ENCODE measurements at places on chromosomes 2 and 18. TPM values are rescaled to one million over a fixed set of nuclear protein-coding genes. Genes with fewer than 3 reads are reported as not detected.
A peak's percentile ranks its signal among the peaks of the same experiment; 100 is the strongest.

DNA sequence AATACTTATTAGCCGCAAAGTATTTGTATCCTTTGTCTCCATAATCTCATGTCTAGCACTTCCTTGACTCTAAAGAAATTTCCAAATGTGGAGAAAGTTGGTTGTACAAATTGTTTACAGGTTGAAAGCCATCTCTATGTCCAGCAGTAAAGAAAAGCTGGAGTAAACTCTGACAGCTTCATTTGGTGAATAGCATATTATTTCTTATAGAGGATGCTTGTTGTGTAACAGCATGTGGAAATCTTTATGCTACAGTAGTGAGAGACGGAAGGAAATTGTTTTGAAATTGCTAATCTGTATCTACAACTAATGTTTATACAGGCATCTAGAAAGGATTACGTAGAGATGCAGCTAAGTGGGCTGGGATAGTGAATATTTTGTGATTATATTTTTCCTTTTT, 78.5 kb downstream of the UGGT1 start:
- DNase-seq: no peak

GRCh38 chr2:104375206-104375605, 478.7 kb upstream of the POU3F3 start:
- no peak for DNase-seq

RAB6C gene
- 0.24 TPM for polyA plus RNA-seq

HOXD1 gene
- polyA plus RNA-seq: 2.6 TPM

DNA sequence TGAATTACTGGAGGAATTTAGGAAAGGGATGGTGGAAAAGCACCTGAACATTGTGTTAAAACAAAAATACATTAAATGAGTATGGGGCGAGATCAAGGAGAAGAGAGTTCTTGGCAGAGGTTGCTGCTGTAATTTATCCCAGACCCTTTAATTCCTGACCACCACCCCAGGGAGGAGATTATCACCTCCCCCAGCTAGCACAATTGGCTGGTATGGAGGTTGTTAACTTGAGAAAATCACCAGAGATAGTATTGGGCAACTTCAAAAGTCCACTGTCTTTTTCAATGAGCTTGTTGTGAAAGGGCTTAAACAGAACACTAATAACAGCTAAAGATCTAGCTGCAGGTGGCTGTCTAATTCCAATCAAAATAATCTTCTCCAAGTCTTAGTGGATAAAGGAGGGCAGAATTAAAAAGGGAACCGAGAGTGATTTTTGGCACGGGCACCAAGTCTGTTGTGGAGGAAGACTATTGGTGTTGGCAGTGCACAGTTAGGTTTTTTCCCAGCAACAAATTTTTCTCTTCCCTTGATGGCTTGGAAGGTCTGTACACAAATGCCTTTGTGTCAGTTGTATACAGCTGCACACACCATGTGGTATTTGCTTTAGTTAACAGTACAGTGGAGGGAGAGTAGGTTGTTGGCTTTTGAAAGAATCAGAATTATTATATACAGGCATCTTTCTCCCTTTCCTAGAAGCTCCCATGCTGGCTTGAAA, 289.5 kb downstream of the SLC4A3 start:
- DNase-seq: no peak

- no peak for DNase-seq
Observed at GRCh38 chr2:135851858-135852257, 14.9 kb upstream of the LCT start.

- DNase-seq: no peak
Observed at GRCh38 chr18:54740136-54740846, 88.0 kb upstream of the RAB27B start.

GRCh38 chr2:137118140-137118539, 352.8 kb downstream of the THSD7B start:
- DNase-seq: no peak

- DNase-seq: peak; percentile 90
Observed at GRCh38 chr2:231056453-231057416, at the start of gene PSMD1. Gene PSMD1, plus strand, starts transcription at chr2:231056867. Its CDS starts 159 bp downstream, at chr2:231057026.

MAP2 gene
- 10.5 TPM for polyA plus RNA-seq

GRCh38 chr18:62525608-62526007, 2.8 kb downstream of the ZCCHC2 start:
- no peak for DNase-seq

HOXD10 gene
- polyA plus RNA-seq: 0.24 TPM

CTNNA2 gene
- polyA plus RNA-seq: 0.52 TPM

DNA sequence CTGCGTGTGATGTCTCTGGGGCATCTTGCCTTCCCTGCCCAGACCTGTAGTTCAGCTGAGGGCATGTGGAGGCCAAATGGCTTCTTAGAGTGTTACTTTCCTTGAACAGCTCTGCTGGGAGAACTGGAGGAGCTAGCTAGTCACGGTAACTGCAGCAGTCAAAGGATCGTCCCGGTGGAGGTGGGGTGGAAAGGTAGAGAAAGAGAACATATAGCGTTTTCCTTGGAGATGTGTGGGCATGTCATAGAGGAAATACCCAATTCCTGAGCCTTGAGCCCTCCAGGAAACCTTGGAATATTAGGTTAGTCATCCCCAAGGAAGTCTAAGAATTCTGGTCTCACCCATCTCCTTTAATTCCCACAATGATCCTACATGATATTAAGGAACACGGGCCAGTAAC, 33.5 kb upstream of the IL37 start:
- DNase-seq: no peak

LYPD6B gene
- polyA plus RNA-seq: not detected

DNA sequence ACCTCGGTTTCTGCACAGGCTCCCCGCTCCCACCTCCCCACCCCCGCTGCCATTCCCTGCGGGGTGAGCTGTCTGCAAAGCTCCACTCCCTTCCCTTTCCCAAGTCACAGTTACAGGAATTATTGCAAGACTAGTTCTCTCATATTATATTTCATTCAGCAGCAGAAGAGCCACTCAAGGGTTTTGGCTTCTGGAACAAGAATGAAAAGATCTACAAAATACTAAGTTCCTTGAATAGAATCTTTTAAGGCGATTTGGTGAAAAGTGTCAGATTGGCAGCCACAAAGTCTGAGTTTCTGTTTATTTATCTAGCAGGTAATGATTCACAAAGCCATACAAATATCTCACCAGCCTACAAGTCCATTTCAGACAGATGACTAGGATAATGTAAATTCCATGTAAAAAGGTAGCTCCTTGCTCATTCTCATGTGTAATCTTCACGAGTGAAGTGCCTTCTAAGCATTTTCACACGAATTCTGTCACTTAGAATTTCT, 221.9 kb upstream of the RBBP8 start:
- DNase-seq: no peak

DNA sequence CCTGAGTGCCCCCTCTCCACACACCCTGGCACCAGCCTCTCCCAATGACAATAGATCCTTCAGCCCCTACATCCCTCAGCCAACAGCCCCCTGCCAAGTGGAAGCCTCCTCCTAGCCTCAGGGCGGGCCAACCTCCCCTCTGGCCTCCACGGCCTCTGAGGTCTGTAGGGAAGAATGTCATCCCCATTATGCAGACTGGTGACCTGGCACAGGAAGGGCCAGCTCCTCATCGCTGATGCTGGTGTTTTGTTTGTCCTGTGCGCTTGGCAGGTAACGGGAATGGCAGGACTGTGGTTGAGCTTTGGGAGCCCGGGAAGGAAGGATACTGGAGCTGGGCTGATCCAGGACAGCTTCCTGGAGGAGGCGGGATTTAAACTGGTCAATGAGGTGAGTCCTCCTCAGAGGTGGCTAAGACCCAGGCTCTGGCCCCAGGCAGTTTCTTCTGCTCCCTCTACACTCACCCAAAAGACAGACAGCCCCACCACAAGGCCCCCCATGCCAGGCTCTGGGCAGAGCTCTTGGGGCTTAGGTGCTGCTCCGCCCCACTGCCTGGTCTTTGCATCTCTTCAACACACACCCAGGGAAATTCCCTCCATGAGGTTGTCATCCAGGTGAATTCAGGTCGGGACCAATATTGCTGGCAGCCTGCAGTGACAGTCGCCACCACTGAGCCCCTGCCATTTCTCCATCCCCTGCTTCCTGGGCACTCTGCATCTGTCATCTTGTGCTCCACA, 75.2 kb upstream of the SMAD7 start:
- DNase-seq: no peak

GRCh38 chr18:34959211-34959829, 81.9 kb upstream of the MAPRE2 start:
- no peak for DNase-seq

DNA sequence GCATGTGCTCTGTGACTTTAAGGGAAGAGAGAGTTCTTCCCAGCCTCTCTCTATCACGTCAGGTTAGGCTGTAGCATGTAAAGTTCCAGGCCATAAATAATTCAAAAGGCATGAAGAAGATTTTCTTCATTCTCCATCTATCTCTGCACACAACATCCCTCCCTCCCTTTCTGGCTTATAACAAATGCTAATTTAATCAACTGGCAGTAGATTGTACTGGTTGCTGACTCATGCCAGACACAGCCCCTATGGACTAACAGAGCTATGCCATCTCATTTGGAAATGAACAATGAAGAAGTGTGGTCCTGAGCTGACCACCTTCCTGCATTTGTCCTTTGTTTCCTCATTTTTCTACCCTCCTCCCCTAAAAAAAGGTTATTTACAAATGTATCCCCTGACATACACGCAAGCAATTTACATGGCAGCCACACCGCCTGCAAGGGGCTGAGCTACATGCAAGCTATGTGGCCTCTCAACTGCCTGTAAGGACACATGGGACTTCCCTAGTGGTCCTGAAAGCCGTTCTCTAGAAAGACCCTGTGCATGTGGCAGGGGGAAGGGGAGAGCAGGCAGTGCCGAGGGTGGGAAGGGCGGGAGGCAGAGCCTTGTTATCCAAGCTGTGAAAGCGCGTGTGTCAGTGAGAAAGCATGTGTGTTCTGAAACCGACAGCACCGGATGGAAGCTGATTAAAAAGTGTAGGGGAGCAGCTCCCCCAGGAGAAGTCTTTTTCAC, 90.9 kb upstream of the KLF7 start:
- no peak for DNase-seq

DNA sequence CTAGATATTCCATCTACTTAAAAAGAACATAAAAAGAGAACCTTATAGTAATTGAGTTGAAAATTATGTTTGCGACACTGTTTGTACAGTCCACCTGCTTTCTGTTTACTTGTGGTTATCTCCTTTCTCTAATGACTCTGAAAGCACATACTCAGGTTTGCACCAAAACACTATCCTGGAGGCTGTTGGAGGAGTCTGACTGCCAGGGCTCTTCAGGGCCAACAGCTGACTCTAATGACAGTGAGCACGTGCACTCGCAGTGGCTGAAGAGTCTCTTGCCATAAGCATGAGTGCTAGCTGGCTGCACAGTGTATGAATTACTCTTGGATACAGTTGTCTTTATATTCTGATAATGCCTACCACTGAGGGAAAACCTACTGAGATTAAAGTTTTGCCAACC, 16.7 kb upstream of the GLS start:
- DNase-seq: no peak

GRCh38 chr2:233288663-233289062, 19.0 kb upstream of the SAG start:
- no peak for DNase-seq

- no peak for DNase-seq
Observed at GRCh38 chr2:63099032-63099431, 48.4 kb downstream of the OTX1 start.

- DNase-seq: no peak
Observed at GRCh38 chr2:19846030-19846429, 55.8 kb downstream of the TTC32 start.

SLC11A1 gene
- 0.37 TPM for polyA plus RNA-seq

- DNase-seq: no peak
Observed at GRCh38 chr2:149472413-149472812, 115.2 kb downstream of the MMADHC start.

DNA sequence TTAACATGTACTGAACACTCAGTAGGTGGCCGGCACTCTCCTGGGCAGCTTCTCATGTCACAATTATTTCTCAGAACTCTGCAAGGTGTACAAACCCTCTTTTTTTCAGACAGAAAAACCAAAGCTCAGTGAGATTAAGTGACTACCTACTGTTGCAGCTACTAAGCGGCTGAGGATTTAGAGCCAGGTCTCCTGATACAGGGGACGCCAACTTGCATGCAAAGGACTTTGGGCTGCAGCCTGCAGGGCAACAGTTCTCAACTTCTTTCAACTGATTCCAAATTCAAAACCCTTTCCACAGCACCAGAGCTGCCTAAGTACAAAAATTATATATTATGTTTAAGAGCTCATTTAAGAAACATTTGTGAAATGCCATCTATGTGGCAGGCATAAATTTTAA, 177.6 kb downstream of the SUCLG1 start:
- DNase-seq: no peak

- DNase-seq: no peak
Observed at GRCh38 chr2:49108851-49109250, 45.5 kb downstream of the FSHR start.

GRCh38 chr2:18703555-18703954, 114.2 kb upstream of the NT5C1B start:
- no peak for DNase-seq

GRCh38 chr2:64846177-64846576, 143.0 kb upstream of the SLC1A4 start:
- no peak for DNase-seq

HADHB gene
- 108 TPM for polyA plus RNA-seq

DNA sequence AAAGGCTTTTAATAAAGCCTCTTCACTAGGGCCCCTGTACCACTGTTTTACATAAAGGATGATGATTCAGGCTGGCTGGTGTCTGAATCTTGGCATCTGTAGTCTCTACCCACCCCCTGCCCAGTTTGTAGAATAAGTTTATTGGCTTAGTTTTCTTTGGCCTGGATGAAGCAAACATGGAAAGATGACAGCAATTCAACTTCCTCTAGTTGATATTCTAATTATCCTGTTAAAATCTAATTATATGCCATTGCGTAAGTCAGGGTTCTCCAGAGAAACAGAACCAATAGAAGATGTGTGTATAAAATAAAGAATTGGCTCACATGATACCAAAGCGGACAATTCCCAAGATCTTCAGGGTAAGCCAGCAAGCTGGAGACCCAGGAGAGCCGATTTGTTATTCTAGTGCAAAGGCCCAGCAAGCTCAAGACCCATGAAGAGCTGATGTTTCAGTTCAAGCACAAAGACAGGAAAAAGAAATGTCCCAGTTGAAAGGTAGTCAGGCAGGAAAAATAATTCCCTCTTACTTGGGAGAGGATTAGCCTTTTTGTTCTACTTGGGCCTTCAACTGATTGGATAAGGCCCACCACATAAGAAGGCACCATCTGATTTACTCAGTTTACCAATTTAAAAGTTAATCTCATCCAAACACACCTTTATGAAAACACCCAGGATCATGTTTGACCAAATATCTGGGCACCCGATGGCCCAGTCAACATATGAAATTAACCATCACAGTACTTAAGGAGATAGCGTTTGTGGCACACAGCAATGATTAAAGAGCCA, 82.6 kb upstream of the LYPD1 start:
- DNase-seq: no peak

- DNase-seq: no peak
Observed at GRCh38 chr2:20333738-20334137, 16.9 kb downstream of the PUM2 start.

- no peak for DNase-seq
Observed at GRCh38 chr18:57243624-57244179, 96.8 kb downstream of the BOD1L2 start.

DNA sequence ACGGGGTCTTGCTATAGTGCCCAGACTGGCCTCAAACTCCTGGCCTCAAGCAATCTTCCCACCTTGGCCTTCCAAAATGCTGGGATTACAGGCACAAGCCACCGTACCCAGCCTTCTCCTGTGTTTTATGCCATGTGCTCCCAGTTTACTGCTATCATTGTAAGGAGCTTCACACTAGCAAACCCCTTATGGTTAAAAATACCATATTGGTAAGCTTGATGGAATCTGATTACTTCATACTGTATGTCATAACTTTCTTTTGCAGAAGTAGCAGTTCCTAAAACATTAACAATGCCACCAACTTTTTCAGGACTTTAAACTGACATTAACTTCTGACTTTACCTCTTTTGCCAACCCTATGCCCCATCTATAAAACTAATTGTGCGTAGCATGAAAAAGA, 36.2 kb downstream of the HAT1 start:
- DNase-seq: no peak

GRCh38 chr2:187459256-187459655, 11.2 kb upstream of the CALCRL start:
- DNase-seq: peak; percentile 57
